Activated CD8-positive, alpha-beta memory T cell treated with anti-CD3 and anti-CD28 coated beads, Interleukin-2, amount 10 ng/mL, durations not matched to agents 7 days and 5 days (primary cell): ENCODE measurements at places on chromosomes 13 and 19.

DNA sequence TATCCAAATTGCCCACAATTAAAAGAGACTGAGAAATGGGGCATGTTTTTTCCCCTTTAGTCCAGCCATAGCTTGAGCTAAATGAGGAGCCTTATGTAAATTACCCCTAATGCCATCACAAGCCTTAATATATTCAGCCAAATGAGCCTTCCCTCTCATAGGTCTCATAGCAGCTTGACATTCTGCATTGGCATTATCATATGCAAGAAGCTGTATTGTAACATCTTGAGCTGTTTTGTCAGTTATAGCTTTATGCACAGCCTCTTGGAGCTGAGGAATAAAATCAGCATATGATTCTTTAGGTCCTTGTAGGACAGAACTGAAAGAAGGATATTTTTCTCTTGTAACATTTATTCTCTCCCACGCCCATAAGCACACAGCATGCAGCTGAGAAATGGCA, 153.2 kb downstream of the ZNF486 start:
- H3K36me3 ChIP-seq, result no peaks in the 10 kb centered on the region
- no peak overlapping the region for H3K4me3 ChIP-seq
- H3K4me1 ChIP-seq, result peaks cover 2% of the 10 kb centered on the region

- no peak overlapping the region for H3K4me3 ChIP-seq
- no peak overlapping the region for H3K27ac ChIP-seq
- H3K4me1 ChIP-seq, result no peaks in the 10 kb centered on the region
- peaks cover 20% of the 10 kb centered on the region for H3K27me3 ChIP-seq
Observed at GRCh38 chr13:102703726-102704035, 8.8 kb upstream of the METTL21C start.

DNA sequence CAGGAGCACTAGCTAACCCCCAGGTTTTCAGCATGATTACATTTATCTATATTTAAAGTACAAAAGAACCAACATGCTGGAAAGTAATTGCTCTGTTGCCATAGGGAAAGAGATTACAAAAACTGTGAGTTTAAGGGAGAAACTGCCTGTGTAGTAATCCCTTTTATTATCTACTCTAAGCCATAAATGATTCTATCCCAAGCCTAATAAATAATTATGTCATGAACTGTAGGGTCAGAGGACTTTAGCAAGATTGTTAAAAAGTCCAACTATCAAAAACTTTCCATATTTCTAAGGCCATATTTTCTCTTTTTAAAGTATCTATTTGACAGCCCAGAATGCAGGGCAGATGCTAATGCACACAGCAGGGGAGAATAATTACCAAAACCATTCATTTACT, 573.8 kb upstream of the MIR17HG start:
- H3K36me3 ChIP-seq, result no peaks in the 10 kb centered on the region
- no peaks in the 10 kb centered on the region for H3K4me1 ChIP-seq
- no peak overlapping the region for H3K4me3 ChIP-seq
- no peak for DNase-seq
- no peaks in the 10 kb centered on the region for H3K27me3 ChIP-seq
- no peak overlapping the region for H3K27ac ChIP-seq

DNA sequence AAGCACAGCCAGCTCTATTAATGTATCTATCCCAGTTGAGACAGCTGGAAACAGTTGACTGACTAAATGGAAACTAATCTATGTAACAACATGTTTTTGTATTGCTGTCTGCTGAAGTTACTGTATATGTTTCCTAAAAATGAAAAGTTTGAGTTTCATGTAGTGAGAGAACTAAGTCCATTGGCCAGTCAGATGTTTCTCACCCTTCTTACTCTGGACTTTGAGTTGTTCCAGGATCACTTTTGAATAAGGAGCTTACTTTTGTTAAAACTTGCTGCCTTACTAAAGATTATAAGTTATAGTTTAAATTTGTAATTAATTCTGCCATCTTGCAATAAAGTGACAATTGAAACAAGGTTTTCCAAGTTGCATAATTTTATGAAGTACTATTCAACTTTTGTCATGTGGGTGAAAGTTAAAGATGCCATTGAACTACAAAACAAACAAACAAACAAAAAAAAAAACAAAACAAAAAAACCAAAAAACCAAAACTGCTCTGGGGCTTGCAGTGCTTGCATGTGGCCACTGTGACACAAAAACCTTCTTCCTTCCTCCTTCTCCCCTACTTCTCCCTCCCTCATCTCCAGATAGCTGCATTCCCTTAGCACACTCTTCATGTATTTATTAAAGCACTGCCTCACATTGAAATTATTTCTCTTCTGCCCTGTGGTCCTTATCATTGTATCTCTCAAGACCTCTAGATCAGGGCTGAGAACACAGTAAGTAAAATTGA, 15.3 kb downstream of the WDFY2 start:
- peaks cover 13% of the 10 kb centered on the region for H3K4me1 ChIP-seq
- no peaks in the 10 kb centered on the region for H3K27me3 ChIP-seq
- no peak overlapping the region for H3K4me3 ChIP-seq
- DNase-seq, result no peak
- H3K36me3 ChIP-seq, result peaks cover 12% of the 10 kb centered on the region

DNA sequence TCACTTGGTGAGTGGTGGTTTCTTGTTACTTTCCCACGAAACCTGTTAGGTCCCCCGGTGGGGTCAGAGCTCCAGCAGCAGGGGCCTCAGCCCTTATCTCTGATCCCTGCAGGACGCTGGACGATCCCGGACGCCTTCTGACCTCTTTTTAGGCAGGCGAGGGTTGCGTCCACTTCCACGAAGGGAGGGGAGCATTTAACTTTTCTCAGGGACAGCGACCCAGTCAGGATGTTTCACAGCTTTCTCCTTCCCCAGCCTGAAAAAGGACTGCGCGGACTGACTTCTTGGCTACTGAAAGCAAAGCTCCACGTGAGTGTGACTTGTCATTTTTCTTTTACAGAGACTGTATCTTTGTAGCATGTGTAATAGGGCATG, 692 bp downstream of the ZNF234 start:
- peaks cover 18% of the 10 kb centered on the region for H3K4me1 ChIP-seq
- H3K27ac ChIP-seq, result peak overlapping the region; percentile 85
- DNase-seq, result no peak
- H3K36me3 ChIP-seq, result peaks cover 37% of the 10 kb centered on the region
- H3K4me3 ChIP-seq, result peak overlapping the region; percentile 88

- H3K36me3 ChIP-seq, result peaks cover 2% of the 10 kb centered on the region
- no peak overlapping the region for H3K4me3 ChIP-seq
- peaks cover 30% of the 10 kb centered on the region for H3K27me3 ChIP-seq
- H3K27ac ChIP-seq, result no peak overlapping the region
- H3K4me1 ChIP-seq, result peaks cover 30% of the 10 kb centered on the region
Observed at GRCh38 chr19:17347361-17347760, 10.0 kb downstream of the GTPBP3 start.

DNA sequence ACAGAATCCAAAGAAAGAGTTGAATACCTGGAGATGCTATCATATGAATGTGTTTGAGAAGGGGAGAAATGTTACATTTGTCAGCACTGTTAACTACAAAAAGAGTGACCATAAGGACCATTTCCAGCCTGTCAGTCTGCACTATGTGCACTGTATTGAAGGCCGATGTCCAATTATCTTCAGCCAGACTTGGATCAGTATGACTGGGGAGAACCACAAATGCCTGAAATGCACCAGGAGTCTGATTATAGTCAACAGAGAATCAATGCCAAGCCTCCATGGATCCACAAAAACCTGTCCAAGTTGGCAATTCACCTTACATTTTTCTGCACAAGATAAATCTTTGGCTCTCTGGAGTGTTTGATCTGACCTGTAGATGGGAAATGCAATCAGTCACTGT, 697.5 kb upstream of the SGCG start:
- no peak overlapping the region for H3K4me3 ChIP-seq
- no peak for DNase-seq
- peaks cover 2% of the 10 kb centered on the region for H3K4me1 ChIP-seq
- no peaks in the 10 kb centered on the region for H3K36me3 ChIP-seq
- H3K27me3 ChIP-seq, result no peaks in the 10 kb centered on the region
- H3K27ac ChIP-seq, result no peak overlapping the region

DNA sequence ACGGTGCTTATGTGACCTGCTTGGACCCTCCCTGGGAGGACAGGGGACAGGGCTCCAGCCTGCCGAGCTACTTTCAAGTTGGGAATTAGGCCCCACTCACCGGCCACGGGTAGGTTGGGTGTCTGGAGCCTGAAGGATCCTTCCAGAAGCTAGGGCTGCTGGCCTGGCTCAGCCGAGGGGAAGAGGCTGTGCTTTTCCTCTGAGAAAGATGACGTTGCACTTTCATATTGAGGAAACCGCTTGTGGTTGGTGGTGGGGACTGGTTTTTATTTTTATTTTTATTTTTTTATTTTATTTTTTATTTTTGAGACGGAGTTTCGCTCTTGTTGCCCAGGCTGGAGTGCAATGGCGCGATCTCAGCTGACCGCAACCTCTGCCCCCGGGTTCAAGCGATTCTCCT, at the start of gene TMEM150B:
TMEM150B (minus strand) TSS at position 170 of the 400 bp plus-strand sequence. CDS start 4,305 bp downstream, outside the sequence.
- H3K27ac ChIP-seq, result peak within 1 kb of the TSS; percentile 65
- peaks cover 21% of the 10 kb centered on the region for H3K4me1 ChIP-seq
- H3K27me3 ChIP-seq, result peaks cover 9% of the 10 kb centered on the region
- no peak for DNase-seq
- peak within 1 kb of the TSS; percentile 44 for H3K4me3 ChIP-seq

- H3K27ac ChIP-seq, result no peak overlapping the region
- no peak overlapping the region for H3K4me3 ChIP-seq
- DNase-seq, result no peak
- peaks cover 26% of the 10 kb centered on the region for H3K4me1 ChIP-seq
- H3K27me3 ChIP-seq, result no peaks in the 10 kb centered on the region
- no peaks in the 10 kb centered on the region for H3K36me3 ChIP-seq
Observed at GRCh38 chr13:40223585-40223984, 442.9 kb downstream of the FOXO1 start.

- no peak for DNase-seq
- no peak overlapping the region for H3K27ac ChIP-seq
- peaks cover 13% of the 10 kb centered on the region for H3K4me1 ChIP-seq
Observed at GRCh38 chr19:29854033-29854432, 42.2 kb downstream of the CCNE1 start.

- no peak overlapping the region for H3K4me3 ChIP-seq
- no peaks in the 10 kb centered on the region for H3K27me3 ChIP-seq
- no peak for DNase-seq
- H3K36me3 ChIP-seq, result no peaks in the 10 kb centered on the region
Observed at GRCh38 chr13:60986301-60986700, 429.3 kb downstream of the PCDH20 start.

- H3K4me3 ChIP-seq, result no peak overlapping the region
- peaks cover 37% of the 10 kb centered on the region for H3K27me3 ChIP-seq
- H3K4me1 ChIP-seq, result peaks cover 8% of the 10 kb centered on the region
- DNase-seq, result no peak
Observed at GRCh38 chr13:23468811-23469210, 35.3 kb upstream of the SACS start.

DNA sequence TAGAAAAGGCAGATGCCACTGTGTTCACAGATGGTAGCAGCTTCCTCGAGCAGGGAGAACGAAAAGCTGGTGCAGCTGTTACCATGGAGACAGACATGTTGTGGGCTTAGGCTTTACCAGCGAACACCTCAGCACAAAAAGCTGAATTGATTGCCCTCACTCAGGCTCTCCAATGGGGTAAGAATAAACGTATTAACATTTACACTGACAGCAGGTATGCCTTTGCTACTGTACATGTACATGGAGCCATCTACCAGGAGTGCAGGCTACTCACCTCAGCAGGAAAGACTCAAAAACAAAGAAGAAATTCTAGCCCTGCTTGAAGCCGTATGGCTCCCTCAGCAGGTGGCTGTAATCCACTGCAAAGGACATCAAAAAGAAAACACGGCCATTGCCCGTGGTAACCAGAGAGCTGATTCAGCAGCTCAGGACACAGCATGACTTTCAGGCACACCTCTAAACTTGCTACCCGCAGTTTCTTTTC, 197.7 kb downstream of the ZNF737 start:
- DNase-seq, result no peak
- no peaks in the 10 kb centered on the region for H3K27me3 ChIP-seq
- no peaks in the 10 kb centered on the region for H3K4me1 ChIP-seq

- DNase-seq, result no peak
- H3K36me3 ChIP-seq, result peaks cover 16% of the 10 kb centered on the region
- H3K4me1 ChIP-seq, result no peaks in the 10 kb centered on the region
- H3K27me3 ChIP-seq, result no peaks in the 10 kb centered on the region
Observed at GRCh38 chr13:20812890-20813289, 39.1 kb upstream of the EEF1AKMT1 start.

GRCh38 chr13:46721054-46721453, 75.9 kb downstream of the ESD start:
- peaks cover 19% of the 10 kb centered on the region for H3K36me3 ChIP-seq
- H3K27me3 ChIP-seq, result no peaks in the 10 kb centered on the region
- H3K4me1 ChIP-seq, result peaks cover 13% of the 10 kb centered on the region
- peak; percentile 52 for DNase-seq
- no peak overlapping the region for H3K4me3 ChIP-seq

- DNase-seq, result no peak
- H3K4me1 ChIP-seq, result peaks cover 64% of the 10 kb centered on the region
- H3K27ac ChIP-seq, result peak overlapping the region; percentile 16
- peaks cover 50% of the 10 kb centered on the region for H3K36me3 ChIP-seq
Observed at GRCh38 chr19:19463348-19464117, 51.8 kb downstream of the TSSK6 start.

DNA sequence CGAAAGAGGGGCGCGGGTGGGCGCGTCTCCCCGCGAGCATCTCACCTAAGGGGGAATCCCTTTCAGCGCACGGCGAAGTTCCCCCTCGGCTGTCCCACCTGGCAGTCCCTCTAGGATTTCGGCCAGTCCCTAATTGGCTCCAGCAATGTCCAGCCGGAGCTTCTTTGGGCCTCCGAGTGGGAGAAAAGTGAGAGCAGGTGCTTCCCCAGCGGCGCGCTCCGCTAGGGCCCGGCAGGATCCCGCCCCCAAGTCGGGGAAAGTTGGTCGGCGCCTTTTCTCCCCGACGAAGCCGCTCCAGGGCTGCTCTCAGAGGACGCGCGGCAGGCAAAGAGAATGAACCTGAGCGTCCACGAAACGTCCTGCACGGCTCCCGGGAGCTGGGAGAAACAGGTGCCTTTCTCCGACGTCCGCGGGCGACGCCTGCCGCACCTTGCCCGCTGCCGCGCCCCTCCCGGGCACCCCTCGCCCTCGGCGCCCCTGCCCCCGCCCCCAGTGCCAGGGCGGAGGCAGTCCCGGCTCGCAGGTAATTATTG, 366 bp upstream of the KL start:
- H3K27ac ChIP-seq, result no peak overlapping the region
- no peak for DNase-seq
- peak overlapping the region; percentile 60 for H3K4me3 ChIP-seq
- H3K36me3 ChIP-seq, result peaks cover 1% of the 10 kb centered on the region
- H3K4me1 ChIP-seq, result peaks cover 13% of the 10 kb centered on the region

- no peaks in the 10 kb centered on the region for H3K27me3 ChIP-seq
- no peak for DNase-seq
- peaks cover 9% of the 10 kb centered on the region for H3K4me1 ChIP-seq
Observed at GRCh38 chr13:51613535-51613934, 29.3 kb downstream of the WDFY2 start.
